Right atrium auricular region (tissue), 2 donors: ENCODE measurements at places on chromosomes 4 and X.

DNA sequence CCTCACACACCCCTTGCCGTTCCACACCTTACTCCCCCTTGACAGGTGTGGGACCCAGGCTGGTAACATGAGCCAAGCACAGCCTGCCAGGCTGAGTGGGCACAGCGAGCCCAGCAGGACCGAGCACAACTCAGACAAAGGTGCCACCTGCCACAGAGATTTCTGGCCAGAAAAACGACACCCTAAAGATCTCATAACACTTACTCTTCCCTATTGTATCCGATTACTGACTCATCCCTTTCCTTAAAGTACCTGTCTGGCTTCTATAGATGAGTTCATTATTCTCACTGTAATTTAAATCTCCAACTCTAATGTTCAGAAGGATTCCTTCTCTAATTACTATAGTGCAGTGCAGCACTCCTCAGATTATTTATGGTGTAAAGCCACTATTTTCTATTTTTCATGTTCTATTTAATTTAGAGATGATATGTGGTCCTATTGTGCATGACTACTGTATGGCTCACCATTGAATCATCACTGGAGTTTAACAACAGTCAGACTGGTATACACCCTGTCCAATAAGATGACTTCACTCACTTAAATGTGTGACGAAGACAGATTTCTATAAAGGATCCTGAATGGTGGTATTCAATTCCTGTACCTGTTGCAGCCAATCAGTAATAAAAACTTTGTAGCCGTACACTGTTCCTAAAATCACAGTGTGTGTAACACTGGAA is 7.6 kb upstream of the SYTL5 start:
- DNase-seq: no peak

- no peak for DNase-seq
Measured at GRCh38 chrX:41022566-41022965, 62.7 kb upstream of the USP9X start.

DNA sequence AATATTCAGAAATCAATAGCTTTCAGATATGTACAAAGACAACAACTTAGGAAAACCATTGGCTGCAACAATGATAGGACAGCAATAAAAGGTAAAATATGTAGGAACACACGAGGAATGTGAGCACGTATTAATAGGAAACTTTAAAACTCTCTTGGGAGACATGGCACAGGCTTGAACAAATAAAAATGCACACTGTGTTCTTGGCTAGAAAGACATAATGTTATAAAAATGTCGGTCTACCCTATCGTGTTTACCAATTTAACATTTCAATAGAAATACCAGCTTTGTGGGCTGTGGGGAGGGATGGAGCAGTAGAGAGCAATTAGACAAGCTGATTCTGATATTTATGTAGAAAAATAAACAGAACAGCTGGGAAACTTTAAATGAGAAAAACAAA is 69.0 kb upstream of the FAM9B start:
- no peak for DNase-seq

DNA sequence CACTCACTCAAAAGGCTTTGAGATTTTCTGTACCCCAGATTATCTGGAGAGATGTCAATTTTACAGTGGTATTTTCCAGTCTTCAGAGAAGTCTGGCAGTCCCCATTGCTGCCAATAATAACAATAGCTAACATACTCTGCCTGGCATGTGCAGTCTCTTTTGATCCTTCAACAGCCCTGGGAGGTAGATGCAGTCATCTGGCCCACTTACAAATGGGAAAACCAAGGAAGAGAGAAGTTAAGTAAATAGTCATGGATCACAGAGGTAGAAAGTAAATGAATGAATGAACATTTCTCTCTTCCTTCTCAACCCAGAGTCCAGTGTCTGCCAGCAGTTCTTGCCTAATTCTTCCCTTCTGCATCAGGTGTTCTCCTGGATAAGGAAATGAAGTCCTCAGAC is 113.0 kb upstream of the EDNRA start:
- no peak for DNase-seq

- DNase-seq: no peak
Measured at GRCh38 chr4:6548201-6548881, 26.6 kb upstream of the MAN2B2 start.

DNA sequence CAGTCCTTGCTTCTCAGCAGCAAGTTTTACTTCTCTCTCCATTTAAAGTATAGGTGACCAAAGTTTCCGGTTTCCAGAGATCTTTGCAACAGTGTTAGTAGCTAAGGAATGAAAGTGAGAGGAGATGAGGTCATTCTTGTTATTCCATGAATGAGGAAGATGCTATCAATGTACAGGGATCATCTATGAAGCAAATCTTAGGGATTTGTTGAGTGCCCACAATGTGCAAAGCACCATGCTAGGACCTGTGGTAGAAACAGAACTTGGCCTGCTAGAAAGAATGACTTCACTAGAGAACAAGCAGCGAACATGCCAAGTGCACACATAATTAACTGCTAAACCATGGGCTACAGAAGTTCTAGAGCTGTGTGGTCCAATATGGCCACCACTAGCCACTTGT is 112.5 kb downstream of the MID1 start:
- DNase-seq: no peak

DNA sequence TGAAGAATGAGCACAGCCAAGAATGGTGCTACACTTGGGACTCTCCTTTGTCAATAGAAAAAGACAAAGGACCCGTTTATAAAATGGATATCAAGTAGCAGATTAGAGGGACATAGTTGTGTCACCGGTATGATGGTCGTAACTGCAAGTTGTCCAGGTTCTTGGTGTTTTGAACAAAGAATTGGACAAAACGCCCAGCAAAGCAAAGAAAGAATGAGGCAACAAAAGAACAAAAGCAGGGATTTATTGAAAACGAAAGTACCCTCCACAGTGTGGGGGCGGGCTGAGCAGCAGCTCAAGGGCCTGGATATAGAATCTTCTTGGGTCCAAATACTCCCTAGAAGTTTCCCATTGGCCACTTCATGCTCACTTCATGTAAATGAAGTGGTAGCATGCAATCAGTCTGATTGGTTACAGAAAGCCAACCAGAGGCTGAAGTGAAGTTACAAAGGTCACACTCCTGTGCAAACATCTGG is 54.7 kb downstream of the SHROOM3 start:
- DNase-seq: no peak

- DNase-seq: no peak
Measured at GRCh38 chr4:106893395-106893881, 142.7 kb downstream of the DKK2 start.

DNA sequence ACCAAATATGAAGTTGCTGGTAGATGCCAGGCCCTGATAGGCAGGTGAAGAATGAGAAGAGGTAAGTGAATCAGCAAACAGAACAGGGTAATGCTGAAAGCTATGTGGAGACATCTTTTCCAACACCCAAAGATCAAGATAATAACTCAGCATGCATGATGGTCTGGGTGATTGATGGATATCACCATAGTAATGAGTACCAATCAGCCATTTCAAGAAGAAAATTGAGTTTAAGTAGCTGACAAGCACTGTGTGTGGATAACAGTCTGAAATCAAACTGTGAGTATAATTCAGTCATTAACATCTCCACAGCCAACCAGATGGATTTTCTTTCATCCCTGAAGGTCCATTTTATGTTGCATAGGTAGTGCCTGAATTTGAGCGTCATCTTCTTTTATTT is 289.6 kb upstream of the SMIM31 start:
- no peak for DNase-seq

GRCh38 chr4:3768842-3769641 is 2.9 kb downstream of the ADRA2C start:
- no peak for DNase-seq

- no peak for DNase-seq
Measured at GRCh38 chr4:105946771-105947170, 51.5 kb downstream of the NPNT start.

DNA sequence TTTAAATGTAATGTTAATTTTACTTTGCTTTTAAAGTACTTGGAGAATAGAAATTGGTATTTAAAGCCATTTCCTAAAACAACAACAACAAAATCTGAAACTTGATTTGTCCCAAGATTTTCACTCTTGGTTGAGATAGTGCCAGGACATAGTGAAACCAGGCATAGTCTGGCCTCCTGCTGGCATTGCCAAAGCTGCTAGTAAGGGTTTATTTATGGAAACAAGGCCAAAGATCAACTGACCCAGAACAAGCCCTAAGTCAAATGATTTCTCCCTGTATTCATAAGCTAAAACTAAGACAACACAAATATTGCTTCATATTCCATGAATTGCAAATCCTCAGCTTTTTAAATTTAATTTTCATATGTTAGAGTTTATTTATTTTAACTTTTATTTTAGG is 227.5 kb upstream of the FGF13 start:
- DNase-seq: no peak

GRCh38 chr4:104866809-104867208 is 279.9 kb upstream of the TET2 start:
- DNase-seq: no peak
